ENCODE measurements at places on chromosomes 7 and 10. TPM values are rescaled to one million over a fixed set of nuclear protein-coding genes. Genes with fewer than 3 reads are reported as not detected.

EBLN1 gene
- not detected for total RNA-seq

TUBAL3 gene
- total RNA-seq = 0.34 TPM

STRIP2 gene
- 6.5 TPM for total RNA-seq

SPDYE1 gene
- total RNA-seq = not detected

AKR1B1 gene
- 2,586 TPM for total RNA-seq

CFAP46 gene
- total RNA-seq = 1.3 TPM

BTBD16 gene
- 0.57 TPM for total RNA-seq

OR2A5 gene
- not detected for total RNA-seq

SPOCK2 gene
- 0.45 TPM for total RNA-seq

ASB13 gene
- total RNA-seq = 25.7 TPM

NXPH1 gene
- not detected for total RNA-seq

BHLHA15 gene
- 0.71 TPM for total RNA-seq

MPP7 gene
- total RNA-seq = 0.29 TPM
